ENCODE measurements at places on chromosomes 5 and 9. TPM values are rescaled to one million over a fixed set of nuclear protein-coding genes. Genes with fewer than 3 reads are reported as not detected.

Gene ARAP3
- 45.8 TPM for total RNA-seq

Gene SURF4
- total RNA-seq = 336 TPM

Gene SLC27A4
- 39.5 TPM for total RNA-seq

Gene SH3TC2
- total RNA-seq = 15.4 TPM

Gene DDX41
- 80.7 TPM for total RNA-seq

Gene SLCO6A1
- not detected for total RNA-seq

Gene ZNF454
- total RNA-seq = 1.1 TPM

Gene IQGAP2
- 2.3 TPM for total RNA-seq

Gene PCDHA2
- total RNA-seq = not detected

Gene GPX3
- total RNA-seq = 2.3 TPM

Gene PCDHB15
- 0.98 TPM for total RNA-seq

Gene MCCC2
- total RNA-seq = 34.3 TPM

Gene SPINK7
- total RNA-seq = not detected

Gene OSMR
- total RNA-seq = 10.7 TPM

Gene FREM1
- not detected for total RNA-seq

Gene GCNT1
- 3.9 TPM for total RNA-seq

Gene IL4
- total RNA-seq = not detected

Gene PROB1
- total RNA-seq = 7.2 TPM

Gene ADGRD2
- not detected for total RNA-seq

Gene SNCB
- total RNA-seq = not detected

Gene F12
- 0.57 TPM for total RNA-seq

Gene SIL1
- 29.2 TPM for total RNA-seq

Gene SH2D3C
- 85.9 TPM for total RNA-seq

Gene AGXT2
- total RNA-seq = not detected

Gene OCLN
- 7.7 TPM for total RNA-seq

Gene CDC20B
- total RNA-seq = 0.19 TPM

Gene CLIC3
- 0.29 TPM for total RNA-seq

Gene OR1Q1
- total RNA-seq = not detected

Gene C5orf58
- total RNA-seq = not detected

Gene COL15A1
- 1.6 TPM for total RNA-seq

Gene SAXO1
- not detected for total RNA-seq

Gene SHOC1
- total RNA-seq = not detected

Gene IL13
- total RNA-seq = not detected

Gene ANKS6
- total RNA-seq = 11.8 TPM

Gene PPP2CA
- 92.1 TPM for total RNA-seq

Gene HEXB
- total RNA-seq = 100 TPM

Gene MED22
- total RNA-seq = 19.9 TPM

Gene GZMA
- total RNA-seq = not detected

Gene PDLIM7
- total RNA-seq = 142 TPM

Gene PHF2
- 14.9 TPM for total RNA-seq

Gene DAPK1
- 49.6 TPM for total RNA-seq

Gene DOCK2
- total RNA-seq = 0.86 TPM

Gene FASTKD3
- total RNA-seq = 15.8 TPM

Gene ASTN2
- total RNA-seq = 2.0 TPM

Gene MAP1B
- total RNA-seq = 216 TPM

Gene TPD52L3
- not detected for total RNA-seq

Gene CDO1
- total RNA-seq = 0.65 TPM

Gene MLANA
- not detected for total RNA-seq

Gene GLRA1
- not detected for total RNA-seq

Gene CCDC69
- total RNA-seq = 3.3 TPM

Gene FOXD1
- total RNA-seq = under 0.01 TPM

Gene PPP6C
- 43.4 TPM for total RNA-seq

Gene WDR38
- total RNA-seq = not detected

Gene MARCOL
- not detected for total RNA-seq

Gene AK8
- total RNA-seq = not detected

Gene FOXD4
- 0.19 TPM for total RNA-seq

Gene KLF4
- total RNA-seq = 1.2 TPM

Gene SPINK13
- total RNA-seq = not detected

Gene WNK2
- not detected for total RNA-seq
